Caco-2 (cell line): ENCODE measurements at places on chromosomes 1 and 21.
A peak's percentile ranks its signal among the peaks of the same experiment; 100 is the strongest.

DNA sequence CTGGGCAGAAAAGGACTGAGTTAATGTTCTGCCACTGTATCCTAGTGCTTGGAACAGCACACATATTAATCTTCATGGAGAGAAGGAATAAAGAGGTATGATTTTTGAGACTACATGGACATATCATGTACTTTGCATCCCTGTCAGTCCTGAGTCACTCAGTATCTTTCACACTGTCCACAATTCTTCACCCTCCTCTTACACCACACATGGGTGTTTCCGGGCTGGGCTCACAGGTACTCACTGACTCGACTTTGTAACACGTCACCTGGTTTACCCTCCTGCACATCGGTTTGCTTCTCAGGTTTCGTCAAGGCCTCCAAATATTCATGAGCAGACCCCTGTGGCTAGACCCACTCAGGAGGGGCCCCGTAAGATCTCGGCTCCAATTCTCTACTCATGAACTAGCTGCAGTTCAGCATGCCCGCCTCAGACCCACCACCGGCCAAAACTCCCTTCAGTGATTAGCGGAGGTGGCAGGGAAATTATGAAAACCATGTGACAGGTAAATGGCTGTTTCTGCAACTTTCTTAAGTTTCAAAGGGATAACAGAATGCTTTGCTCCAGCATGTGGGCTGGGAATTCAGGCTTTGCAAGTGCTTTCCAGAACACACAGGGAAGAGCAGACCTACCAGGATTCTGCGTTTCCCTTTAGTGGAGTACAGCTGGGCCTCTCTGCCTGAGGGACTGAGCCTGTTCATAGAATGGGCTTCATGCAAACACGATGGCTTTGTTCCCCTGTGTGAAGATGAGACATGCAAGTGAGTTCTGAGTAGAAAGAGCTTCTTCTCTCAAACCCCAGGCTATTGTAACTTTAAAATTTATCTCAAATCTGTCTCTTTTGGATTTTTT, 31.3 kb upstream of the TRABD2B start:
- DNase-seq = no peak

DNA sequence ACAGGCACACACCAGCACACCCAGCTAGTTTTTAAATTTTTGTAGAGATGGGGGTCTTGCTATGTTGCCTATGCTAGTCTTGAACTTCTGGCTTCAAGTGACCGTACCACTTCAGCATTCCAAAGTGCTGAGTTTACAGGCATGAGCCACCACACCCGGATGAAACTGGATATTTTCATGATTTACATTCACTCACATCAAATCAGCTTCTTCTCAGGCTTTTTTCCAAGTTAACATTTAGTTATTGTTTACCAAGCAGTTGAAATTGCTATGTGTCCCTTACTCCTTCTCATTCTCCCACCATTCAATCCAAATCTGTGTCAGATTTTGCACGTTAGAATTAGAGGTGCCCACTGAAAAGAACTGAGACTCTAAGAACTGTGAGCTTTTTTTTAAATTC, 18.4 kb downstream of the RIT1 start:
- DNase-seq = no peak

GRCh38 chr1:235225299-235225698, 64.2 kb upstream of the RBM34 start:
- DNase-seq = no peak

DNA sequence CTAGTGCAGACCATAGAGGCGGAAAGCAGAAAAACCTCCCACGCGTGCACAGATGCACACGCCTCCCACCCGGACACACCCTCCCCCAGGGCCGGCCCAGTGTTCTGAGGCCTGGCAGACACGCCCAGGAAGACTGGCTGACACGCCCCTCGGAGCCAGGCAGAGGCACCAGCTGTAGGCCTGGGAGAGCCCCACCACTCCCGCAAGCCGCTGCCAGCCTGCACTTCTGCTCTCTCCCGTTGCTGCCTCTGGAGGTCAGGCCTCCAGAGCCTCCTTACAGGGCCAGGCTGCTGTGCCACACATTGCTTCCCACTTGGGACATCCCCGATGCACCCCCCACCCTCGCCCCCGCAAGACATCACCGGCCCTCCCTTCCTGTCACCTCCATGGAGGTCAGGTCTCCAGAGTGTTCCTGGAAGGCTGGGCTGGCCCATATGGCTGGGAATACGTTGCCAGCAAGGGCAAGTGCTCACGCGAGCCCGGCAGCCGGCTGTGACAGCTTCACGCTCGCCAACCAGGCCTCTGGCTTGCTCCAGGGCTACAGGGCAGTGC, 40.4 kb downstream of the CASZ1 start:
- peak; percentile 22 for DNase-seq

DNA sequence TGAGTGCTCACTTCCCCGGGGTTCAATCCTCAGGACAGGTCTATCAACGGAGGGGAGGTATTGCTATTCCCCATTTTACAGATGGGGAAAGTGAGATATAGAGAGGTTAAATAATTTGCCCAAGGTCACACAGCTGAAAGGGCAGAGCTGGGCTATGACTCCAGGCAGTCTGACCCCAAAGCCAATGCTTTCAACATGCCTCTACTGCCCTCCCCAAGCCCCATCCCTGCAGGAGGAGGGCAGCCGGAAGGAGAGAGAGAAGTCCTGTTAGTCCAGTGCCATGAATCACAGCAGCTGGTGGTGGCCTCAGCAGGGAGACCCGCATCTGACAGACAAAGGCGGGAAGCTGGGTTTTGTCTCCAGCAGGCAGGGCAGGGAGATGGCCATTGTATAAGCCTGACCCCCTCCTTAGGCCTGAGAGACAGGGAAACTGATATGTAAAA, 20.0 kb upstream of the CLIC4 start:
- DNase-seq = no peak

DNA sequence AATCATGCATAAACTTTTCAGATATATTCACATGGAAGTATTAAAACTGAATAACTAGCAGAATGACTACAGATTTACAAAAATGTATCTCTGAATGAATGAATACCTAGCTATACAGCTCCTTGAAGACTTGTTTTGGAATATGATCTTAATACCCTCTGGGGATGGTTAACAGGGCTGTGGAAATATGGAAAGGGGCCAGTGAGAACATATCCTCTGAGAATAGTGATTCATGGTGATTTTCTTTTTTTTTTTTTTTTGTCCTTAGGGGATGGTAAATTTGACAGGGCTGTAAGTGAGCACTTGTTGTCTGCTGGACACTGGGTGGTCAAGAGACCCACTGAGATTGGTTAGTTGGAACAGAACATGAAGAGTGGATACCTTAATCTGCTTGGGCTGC, 80.7 kb upstream of the HP1BP3 start:
- DNase-seq = no peak

- DNase-seq = no peak
Observed at GRCh38 chr1:47837866-47838561, 159.2 kb downstream of the TRABD2B start.

DNA sequence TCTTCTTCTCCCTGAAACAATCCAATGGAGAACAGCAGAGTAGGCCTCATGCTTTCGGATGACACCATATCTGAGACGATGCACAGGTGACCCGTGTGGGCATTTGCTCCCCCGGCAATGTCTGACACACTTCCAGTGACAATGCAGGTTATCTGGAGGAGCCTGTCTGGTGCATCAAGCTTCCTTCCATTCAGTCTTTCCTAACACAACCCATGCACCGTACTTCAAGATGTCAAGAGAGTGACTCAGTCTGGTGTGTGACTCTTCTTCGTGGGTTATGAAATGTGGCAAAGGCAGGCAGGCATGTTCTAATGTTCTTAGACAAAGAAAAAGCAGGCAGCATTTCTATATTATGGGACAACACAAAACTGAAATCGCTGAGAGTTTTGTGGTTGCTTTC, 159.1 kb downstream of the EDEM3 start:
- DNase-seq = no peak

DNA sequence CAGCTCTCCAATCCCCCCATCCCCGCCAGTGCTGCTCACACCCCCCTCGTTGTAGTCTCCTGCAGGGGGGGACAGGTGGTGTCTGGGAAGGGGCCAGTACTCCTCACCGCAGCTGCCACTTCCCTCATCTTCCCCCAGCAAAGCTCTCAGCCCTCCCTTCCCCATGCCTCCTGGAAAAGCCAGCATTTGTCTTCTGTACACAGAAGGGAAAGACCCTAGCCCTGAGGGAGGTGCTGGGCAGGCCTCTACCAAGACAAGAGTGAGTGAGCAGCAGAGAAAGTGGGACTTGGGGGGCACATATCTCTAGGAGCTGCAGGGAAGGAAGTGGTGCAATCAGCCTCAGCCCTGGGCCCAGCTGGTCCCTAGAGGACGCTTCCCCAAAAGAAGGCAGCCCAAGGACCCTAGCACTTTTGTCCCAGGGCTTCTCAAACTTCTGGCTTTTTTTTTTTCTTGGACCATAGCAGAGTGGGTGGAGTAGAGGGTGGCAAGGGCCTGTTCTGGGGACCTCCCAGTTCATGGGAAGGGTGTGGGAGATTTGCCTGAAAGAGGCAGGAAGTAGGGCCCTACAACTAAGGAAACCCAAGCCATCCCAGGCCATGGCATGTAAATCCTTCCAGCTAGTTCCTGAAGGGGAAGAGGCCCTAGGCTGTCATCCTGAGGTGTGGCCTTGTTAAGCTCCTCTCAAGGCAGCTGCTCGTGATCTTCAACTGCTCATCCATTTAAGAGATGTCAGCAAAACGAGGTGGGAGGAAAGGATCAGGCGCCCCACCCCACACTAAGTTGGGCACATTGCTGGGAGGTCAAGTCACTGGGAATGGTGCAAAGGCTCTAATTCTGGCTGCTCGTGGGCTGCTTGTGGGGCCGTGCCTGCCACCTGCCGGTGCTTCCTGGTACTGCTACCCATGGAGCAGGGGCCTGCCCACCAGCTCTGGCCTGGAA, 12.6 kb downstream of the ZC3H12A start:
- DNase-seq = peak; percentile 75

- no peak for DNase-seq
Observed at GRCh38 chr1:79042117-79042516, 35.6 kb upstream of the ADGRL4 start.

DNA sequence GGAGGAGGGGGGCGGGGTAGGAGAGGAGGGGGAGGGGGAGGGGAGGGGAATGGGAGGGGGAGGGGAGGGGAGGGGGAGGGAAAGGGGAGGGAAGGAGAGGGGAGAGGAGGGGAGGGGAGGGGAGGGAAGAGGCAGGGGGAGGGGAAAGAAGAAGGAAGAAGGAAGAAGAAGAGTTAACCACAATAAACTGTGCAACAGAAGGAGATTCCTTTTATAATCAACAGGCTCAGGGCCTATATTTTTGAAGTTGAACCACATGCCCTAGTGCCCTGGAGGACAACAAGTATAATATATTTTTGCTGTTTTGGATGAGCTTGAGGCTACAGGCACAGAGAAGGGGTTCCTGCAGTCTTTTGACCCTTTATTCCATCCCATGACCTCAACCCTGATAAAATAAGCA, 228.2 kb upstream of the IRF2BP2 start:
- DNase-seq = no peak

- DNase-seq = no peak
Observed at GRCh38 chr1:5709976-5710375, 282.2 kb downstream of the NPHP4 start.

DNA sequence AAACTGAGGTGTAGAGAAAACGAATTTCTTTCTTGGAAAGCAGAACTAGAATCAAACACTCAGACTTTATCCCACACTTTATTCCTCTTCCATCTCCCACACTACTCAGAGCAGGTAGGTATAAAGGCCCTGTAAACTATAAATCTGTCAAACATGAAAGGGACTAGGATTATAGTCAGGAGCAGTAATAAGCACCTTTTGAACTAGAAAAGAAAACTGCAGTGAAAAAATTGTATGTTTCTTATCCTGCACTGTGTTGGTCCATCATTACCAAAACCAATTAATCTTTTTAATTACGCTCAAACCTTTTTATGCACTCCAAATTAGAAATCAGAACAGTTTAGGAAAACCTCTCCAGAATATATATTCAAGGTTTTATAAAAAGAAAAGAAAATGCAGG, 47.6 kb downstream of the LPAR3 start:
- no peak for DNase-seq

- no peak for DNase-seq
Observed at GRCh38 chr1:221981461-221981860, 239.6 kb upstream of the DUSP10 start.

GRCh38 chr1:20337581-20337980, 46.9 kb downstream of the VWA5B1 start:
- DNase-seq = no peak

DNA sequence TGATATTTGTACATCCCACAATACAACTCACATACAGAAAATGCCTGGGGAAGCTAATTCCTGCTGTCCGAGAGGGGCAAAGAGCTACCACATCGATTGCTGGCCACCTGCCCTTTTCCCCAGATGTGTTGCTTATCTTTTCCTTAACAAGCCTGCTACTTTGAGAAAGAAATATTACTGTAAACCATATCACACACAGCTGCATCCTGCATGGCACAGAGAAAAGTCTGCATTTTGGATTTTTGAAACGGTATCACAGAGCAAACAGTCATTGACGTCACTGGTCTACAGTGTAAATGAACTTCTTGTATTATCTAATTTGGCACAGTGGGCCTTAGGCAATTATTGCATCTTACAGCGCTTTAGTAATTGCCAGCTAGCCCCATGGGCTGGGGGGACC, 164.7 kb downstream of the CLIC6 start:
- DNase-seq = no peak

- DNase-seq = no peak
Observed at GRCh38 chr21:43997766-43998742, 14.1 kb upstream of the TRAPPC10 start.

- DNase-seq = no peak
Observed at GRCh38 chr1:42930178-42931107, 28.2 kb downstream of the SLC2A1 start.

- no peak for DNase-seq
Observed at GRCh38 chr1:202956969-202957368, 1.1 kb downstream of the ADIPOR1 start.

GRCh38 chr1:30881319-30882181, 27.0 kb downstream of the SDC3 start:
- DNase-seq = no peak

- DNase-seq = no peak
Observed at GRCh38 chr1:55636696-55637095, 421.5 kb upstream of the USP24 start.

GRCh38 chr1:157181258-157181657, 43.1 kb upstream of the ETV3 start:
- DNase-seq = no peak

GRCh38 chr1:64975740-64976139, 9.4 kb upstream of the JAK1 start:
- DNase-seq = no peak

GRCh38 chr1:215084621-215085020, 2.1 kb downstream of the KCNK2 start:
- DNase-seq = no peak

- no peak for DNase-seq
Observed at GRCh38 chr1:42433369-42433768, 22.5 kb downstream of the ZMYND12 start.

- DNase-seq = no peak
Observed at GRCh38 chr1:239269706-239270105, 116.7 kb upstream of the CHRM3 start.
